ENCODE measurements at places on chromosomes 7 and 10.

GRCh38 chr7:76326646-76327233 is 24.3 kb downstream of the HSPB1 start:
- no peak for DNase-seq

- no peak for DNase-seq
Measured at GRCh38 chr7:105723572-105723971, 142.3 kb upstream of the EFCAB10 start.

- DNase-seq, result peak; percentile 75
Measured at GRCh38 chr7:66204822-66205740, at the start of gene TPST1. TSS of gene TPST1 (plus strand) at chr7:66205334. CDS start at chr7:66240426, 35,092 bp downstream.

DNA sequence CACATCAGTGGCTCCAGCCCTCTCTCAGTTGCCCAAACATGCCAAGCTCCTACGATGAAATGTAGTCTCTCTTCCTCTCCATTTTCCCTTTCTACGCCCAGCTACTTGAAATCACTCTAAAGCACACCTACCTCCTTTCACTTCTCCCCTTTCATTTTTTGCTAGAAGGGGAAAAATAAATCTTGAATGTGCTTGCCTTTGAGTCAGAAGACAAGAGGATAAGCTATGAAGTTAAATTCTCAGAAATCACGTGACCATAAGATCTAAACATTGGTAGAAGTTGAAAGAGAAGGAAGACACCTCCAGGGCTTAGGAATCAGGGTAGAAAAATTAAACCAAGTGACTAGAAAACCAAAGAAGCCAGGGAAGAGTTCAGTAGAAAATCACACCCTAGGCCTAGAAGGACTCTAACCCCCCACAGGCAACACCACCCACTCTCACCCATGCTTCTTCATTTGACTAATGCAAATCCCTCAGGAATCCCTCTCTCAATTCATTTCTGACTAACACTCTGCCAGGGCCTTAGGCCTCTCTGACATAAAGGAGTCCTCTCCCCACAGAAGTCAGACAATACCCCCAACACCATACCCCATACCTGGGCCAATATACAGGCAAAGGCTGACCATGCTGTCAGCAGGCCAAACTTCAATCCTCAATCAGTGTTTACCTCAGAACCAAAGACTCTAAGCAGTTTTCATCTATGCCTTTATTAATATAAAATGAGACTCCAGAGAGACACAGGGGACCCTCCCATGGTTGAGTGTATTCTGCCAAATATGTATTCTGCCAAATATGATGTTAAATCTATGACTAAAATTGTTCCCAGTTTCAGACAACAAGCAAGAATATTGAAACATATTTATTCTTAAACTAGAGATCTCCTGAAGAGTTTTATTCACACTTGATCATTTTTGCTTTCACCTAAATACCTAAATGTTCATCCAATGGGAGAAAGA is 84.8 kb downstream of the ELMO1 start:
- DNase-seq, result no peak
